SHP77 (cell line): ENCODE measurements at places on chromosomes 3 and 15.

- no peak for DNase-seq
These were observed 29.7 kb downstream of the GLCE start for GRCh38 chr15:69190091-69190490.

- no peak for DNase-seq
These were observed 223.0 kb upstream of the MLF1 start for GRCh38 chr3:158347966-158348365.

DNA sequence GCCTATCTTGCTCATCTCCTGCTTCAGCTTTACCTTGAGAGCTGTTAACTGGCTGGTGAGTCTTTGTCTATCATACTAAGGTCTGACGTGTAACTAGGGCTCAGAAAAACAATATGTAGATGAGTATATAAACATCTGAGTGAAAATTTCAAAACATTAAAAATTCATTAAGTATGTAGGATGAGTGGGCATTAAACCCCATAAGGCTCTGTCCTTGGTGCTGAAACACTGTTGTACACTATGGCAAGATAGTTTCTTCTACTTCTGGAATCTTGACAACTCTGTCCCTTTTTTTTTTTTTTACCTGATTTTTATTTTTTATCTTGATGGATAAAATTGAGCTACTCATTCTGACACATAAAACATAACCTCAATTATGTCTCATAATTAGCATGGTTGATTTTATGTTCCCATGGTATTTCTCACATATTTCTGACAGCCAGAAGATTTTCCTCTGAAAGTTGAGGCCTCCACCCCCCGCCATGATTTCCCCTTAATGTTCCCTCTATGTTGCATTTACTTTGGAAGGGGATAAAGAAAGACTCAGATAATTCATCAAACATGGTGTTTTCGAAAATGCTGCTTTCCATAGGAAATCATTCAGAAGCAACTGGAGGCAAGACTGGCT lies 54.3 kb downstream of the DGKG start:
- DNase-seq = no peak

- DNase-seq = no peak
These were observed 17.4 kb upstream of the SLC25A36 start for GRCh38 chr3:140924097-140924873.

DNA sequence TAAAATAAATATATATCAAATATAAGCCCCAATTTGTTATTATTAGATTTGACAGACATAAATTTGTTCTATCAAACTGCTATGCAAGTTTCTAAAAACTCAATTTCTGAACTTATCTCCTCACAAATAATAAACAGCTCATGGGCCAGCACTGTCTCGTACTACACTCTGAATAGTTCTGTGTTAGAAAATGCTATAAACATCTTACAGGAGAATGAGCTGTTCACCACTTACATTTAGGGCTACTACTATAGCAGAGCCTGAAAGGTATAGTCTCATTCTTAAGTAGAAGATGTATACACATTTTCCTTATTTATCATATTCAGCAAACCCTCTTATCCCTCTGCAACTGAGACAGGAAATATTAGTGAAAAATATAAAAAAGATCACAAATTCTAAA lies 12.6 kb downstream of the SLC12A6 start:
- DNase-seq = no peak

- no peak for DNase-seq
These were observed 48.3 kb downstream of the GREM1 start for GRCh38 chr15:32766101-32766500.

GRCh38 chr15:69997813-69998212 lies 99.9 kb downstream of the TLE3 start:
- DNase-seq = peak; percentile 26

- no peak for DNase-seq
These were observed 71.1 kb downstream of the LYZL4 start for GRCh38 chr3:42339321-42339720.

DNA sequence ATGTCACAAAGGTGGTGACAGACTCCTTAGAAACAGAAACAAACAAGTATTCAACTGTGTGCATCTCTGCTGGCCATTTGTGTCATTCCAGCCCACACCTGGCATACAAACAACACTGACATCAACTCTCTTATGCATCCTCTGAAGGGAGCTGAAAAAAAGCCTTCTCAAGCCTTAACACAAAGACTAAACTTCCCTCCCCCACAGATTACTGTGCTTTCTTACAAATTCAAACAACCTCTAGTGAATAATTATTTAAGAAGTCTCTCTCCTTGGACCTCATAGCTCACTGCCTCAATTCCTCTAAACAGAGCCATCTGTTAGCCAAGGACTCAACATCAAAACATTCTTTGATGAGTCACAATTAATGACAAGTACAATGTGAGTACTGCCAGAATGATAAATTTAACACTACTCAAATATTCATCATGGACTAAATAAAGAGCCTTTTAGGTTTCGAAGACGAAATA lies 132.1 kb downstream of the WDR76 start:
- DNase-seq = no peak

DNA sequence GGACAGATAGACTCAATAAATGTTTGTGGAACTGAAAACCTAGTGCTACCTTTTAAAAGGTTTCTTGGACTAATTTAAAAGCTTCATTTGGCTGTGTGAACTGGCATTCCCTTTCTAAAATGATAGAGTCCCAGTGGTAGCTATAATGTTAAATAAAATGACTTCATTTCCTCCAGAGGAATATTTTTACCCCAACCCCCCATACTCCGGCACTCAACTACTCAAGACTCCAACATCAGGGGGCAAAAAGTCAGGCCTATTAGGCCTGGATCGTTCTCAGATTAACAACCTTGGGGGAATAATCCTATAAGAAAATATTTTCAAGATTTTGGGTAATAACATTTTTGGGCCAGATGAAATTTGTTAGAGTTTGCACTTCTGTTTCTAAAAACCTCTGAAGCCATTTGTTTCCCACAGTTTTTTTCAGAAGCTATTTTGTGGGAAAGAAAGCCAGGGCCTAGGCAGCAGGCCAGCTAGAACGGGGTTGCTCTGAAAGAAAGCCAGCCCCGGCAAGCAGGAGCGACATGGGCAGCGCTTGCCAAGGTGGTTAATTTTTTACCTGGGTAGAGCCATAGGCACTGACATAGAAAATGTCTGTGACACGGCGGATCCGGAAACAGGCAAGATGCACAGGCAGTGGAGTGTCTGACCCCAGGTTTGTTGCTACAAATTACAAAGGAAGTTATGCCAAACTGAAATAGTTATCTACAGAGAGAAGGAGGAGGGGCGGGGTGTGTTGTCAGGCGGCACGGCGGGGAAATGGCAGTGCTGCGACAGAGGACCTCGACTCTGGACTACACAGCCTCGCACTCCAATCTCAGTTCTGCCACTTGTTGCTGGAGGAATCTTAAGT lies 84.6 kb downstream of the MAGI1 start:
- no peak for DNase-seq

GRCh38 chr3:176914764-176915163 lies 282.5 kb downstream of the TBL1XR1 start:
- no peak for DNase-seq

DNA sequence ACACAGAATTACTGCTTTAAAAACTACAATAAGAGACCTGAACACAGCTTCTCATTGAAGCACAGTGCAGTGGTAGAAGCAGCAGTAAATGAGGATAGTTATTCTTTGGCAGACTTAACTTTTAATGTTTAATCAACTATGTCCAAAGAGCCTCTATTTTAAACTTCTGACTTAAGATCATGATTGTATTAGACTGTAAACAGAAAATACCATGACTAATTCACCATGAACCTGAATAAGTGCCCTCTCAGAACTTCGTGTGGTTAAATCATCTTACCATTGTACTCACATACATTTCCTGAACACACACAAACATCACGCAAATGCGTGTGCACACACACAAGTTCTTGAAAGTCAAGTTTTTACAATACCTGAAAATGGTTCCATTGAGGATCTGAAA lies 13.9 kb downstream of the CEP152 start:
- DNase-seq = no peak

DNA sequence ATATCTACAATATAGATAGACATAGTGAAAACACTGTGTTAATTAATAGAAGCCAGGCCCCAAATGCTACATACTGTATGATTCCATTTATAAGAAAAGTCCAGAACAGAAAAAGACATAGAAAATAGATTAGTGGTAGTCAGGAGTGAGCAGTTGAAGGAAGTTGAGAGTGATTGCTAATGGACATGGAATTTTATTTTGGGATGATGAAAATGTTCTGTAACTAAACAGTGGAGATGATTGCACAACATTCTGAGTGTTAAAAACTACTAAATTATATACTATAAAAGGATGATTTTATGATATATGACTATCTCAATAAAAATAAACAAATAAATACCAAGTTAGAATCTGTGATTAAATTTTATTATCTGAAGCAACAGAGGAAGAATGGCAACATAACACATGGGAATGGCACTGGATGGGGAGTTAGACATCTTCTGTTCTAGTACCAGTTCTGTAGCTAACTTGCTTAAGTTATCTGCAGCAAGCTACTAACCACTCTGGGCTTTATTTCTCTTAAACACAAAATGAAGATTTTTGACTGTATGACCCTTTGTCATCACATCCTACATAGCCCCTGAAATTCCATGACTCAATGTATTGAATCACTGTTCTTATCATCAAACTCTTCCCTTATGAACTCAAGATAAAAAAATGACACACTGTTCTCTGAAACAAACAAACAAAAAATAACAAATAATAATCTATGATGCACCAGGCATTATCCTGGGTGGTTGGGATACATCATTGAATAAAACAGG lies 612.7 kb downstream of the TBL1XR1 start:
- DNase-seq = no peak

DNA sequence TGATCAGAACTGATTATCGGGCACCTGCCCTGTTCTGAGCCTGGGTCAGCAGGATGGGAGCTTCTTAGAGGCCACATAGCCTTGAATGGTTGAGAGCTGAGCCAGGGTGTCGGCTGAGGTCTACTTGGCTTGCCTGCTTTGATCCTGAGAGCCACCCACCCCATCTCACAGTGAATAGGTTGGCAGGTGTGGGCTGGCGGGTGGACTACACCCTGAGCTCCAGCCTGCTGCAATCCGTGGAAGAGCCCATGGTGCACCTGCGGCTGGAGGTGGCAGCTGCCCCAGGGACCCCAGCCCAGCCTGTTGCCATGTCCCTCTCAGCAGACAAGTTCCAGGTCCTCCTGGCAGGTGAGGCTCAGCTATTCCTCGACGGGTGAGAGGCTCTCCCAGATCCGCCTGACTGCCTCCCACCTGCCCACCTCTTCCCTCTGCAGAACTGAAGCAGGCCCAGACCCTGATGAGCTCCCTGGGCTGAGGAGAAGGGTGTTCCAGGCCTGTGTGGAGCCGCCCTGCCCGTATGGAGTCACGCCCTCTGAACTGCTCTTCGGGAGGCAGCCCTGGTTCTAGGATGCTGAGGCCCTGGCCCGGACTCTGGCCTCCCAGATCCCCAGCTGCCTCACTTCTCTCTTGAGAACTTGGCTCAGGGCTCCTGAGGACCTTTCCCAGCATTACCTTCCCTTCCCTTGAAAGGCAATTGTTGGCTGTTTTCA lies 3.8 kb downstream of the COMMD4 start:
- no peak for DNase-seq

DNA sequence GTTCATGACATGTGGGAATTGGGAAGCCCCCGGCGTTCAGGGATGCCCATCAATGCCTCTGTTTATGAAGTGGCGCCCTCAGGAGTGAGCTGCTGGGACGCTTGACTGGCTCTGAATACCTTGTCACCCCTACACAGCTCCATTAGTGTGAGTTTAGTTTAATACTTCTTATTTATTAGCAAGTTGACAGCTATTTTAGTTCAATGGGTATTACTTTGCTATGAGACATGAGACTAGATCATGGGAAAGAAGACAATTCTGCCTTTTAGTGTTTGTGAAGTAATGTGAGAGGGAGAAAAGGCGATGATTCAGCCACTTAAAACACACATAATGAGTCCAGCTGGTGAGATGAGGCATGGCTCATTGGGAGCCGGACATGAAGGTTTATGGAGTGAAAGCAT lies 678.5 kb downstream of the NR2F2 start:
- DNase-seq = peak; percentile 5

- DNase-seq = no peak
These were observed 218.6 kb downstream of the GREM1 start for GRCh38 chr15:32936283-32936918.

DNA sequence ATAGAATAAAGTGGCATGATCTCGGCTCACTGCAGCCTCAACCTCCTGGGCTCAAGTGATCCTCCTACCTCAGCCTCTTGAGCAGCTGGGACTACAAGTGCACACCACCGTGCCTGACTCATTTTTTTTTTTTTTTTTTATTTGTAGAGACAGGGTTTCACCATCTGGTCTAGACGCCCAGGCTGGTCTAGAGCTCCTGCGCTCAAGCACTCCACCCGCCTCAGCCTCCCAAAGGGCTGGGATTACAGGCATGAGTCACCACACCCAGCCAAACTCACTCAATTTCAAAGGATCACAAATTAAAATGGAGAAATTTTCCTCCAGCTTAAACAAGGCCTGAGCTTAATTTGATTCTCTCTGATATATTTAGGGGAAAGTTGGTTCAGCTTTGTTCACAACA lies 27.3 kb upstream of the NMB start:
- peak; percentile 9 for DNase-seq

DNA sequence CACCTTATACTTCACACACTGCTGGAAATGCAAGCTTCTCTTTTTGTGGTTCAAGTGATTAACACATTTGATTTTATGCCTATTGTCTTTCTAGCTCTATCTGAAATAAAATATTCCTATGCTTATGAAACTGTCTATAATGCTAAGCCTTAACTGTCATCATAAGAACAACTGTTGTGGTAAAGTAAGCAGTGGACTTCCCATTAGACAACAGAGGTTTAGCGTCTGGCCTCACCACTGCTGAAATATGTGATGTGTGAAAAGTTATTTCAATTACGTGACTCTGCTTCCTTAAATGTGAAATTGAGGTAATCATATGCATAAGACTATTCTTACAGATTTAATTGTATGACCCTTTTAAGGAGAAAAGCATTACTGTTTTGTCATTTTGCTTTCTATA lies 140.2 kb upstream of the LYSMD4 start:
- no peak for DNase-seq

DNA sequence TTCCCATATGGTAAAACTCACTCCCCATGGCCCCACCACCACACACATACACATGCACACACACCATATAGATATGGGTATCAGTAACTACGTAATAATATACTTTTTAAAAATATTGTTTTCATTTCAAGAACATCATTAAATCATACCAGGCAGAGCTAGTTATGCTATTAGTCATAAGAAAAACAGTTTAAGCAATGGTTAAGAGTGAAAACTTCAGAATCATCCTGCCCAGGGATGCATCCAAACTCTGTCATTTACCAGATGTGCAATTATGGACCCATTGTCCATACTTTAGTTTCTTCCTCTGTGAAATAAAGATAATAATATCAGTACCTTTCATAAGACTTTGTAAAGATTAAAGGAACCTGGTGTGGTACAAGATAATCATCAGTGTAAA lies 608.3 kb downstream of the RBMS3 start:
- DNase-seq = no peak

- DNase-seq = no peak
These were observed 11.6 kb downstream of the KBTBD8 start for GRCh38 chr3:67009716-67010115.

DNA sequence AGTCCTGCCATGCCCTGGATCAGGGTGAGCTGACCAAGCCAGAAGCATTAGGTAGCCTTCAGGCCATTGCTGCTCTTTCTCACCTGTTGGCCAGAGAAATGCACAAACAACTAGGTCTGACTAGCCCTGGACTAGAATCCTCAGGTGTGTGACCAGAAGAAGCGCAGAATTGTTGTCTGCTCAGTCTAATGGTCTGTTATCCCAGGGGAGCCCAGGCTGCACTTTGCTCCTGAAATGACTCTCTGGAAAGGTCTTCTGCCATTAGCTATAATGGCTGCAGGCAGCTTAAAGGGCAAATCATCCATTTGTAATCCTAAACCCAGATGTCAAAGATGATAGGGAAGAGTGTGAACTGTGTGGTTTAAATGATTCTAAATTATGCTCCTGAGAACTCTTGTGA lies 246.1 kb downstream of the NFKBIZ start:
- no peak for DNase-seq
